Trophoblast cell (in vitro differentiated cells and primary cell): ENCODE measurements at places on chromosomes 16 and 17.

GRCh38 chr16:84541999-84542817 lies 37.7 kb upstream of the MEAK7 start:
- DNase-seq = no peak

GRCh38 chr17:34579979-34580684 lies 750 bp downstream of the TMEM132E start:
- DNase-seq = no peak

- DNase-seq = no peak
These were observed 113.5 kb downstream of the MAP2K6 start for GRCh38 chr17:69528035-69528434.

GRCh38 chr16:977081-977701 lies 4.4 kb upstream of the SOX8 start:
- no peak for DNase-seq

GRCh38 chr16:62190426-62190825 lies 154.2 kb upstream of the CDH8 start:
- no peak for DNase-seq

GRCh38 chr17:8185582-8186445 lies 4.2 kb downstream of the BORCS6 start:
- DNase-seq = peak; percentile 88

DNA sequence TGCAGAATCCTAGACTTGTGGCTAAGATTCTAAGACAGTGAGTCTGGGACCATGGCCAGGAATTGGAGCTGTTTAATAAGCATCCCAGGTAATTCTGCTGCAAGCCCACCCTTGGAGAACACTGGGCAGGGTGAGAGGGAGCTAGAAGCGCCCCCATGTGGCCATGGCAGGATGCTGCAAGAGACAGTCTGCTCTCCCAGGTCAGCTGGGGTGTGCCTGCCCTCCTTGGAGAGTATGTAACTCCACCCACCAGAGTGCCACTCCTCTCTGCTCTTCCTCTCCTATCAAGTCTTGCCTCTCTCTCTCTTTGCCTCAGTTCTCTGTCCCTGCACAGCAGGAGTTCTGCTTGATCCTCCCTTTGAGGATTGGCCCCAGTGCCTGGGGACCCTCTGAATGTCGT lies 14.9 kb downstream of the RCVRN start:
- DNase-seq = peak; percentile 36

DNA sequence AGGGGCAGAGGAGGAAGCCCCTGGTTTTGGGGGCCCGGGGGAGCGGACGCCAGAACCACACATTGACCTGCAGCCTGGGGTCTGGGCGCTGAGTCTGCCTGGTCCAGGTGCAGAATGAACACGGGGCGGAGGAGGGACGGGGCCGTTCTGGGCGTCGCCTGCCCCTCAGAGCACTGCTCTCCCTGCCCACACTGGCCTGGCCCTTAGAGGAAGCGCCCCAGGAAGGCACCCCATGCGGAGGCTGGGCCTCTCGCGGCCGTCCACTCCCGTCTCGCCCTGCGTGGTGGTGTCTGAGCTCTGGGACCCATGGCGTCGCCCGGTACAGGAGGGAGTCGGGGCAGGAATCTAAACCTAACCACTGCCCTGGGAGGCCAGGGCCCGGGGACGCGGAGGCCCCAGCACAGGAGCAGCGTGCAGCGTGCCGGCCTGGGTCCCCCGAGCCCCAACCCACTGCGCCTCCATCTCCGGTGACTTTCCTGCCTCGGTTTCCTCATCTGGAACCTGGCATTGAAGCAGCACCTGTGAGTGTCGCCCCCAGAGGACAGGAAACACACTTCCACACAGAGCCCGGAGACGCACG lies 4.3 kb downstream of the TPSD1 start:
- no peak for DNase-seq

GRCh38 chr16:1443403-1443973 lies 868 bp downstream of the CCDC154 start:
- DNase-seq = no peak

- peak; percentile 25 for DNase-seq
These were observed 57.1 kb downstream of the SPECC1 start for GRCh38 chr17:20066253-20066652.
